ENCODE measurements at places on chromosomes 5 and 9. TPM values are rescaled to one million over a fixed set of nuclear protein-coding genes. Genes with fewer than 3 reads are reported as not detected.

- no peak for DNase-seq
These were observed 401.4 kb downstream of the PSAT1 start for GRCh38 chr9:78698371-78698770.

- DNase-seq, result no peak
These were observed 86.6 kb downstream of the EHMT1 start for GRCh38 chr9:137705443-137705863.

- DNase-seq, result no peak
These were observed 277.9 kb upstream of the IRX2 start for GRCh38 chr5:3029396-3029795.

GFI1B gene
- total RNA-seq, result 1.0 TPM

DNA sequence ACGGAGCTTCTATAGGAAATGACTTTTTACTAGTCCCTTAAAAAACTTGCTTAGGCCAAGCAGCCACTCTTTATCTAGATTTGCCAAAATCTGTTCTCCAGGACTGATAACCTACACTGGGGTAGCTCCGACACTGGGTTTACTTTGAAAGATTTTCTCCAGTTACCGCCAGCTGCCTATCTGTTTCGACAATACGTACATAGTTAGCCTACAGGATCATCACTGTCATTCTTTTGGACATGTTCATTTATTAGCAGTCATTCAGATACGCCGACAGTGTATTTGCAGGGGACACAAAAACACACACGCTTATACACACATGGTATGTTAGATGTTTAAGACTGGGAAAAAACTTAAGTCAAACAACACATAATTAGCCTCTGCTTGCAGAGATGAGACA, 225.7 kb downstream of the DCP2 start:
- no peak for DNase-seq

DNA sequence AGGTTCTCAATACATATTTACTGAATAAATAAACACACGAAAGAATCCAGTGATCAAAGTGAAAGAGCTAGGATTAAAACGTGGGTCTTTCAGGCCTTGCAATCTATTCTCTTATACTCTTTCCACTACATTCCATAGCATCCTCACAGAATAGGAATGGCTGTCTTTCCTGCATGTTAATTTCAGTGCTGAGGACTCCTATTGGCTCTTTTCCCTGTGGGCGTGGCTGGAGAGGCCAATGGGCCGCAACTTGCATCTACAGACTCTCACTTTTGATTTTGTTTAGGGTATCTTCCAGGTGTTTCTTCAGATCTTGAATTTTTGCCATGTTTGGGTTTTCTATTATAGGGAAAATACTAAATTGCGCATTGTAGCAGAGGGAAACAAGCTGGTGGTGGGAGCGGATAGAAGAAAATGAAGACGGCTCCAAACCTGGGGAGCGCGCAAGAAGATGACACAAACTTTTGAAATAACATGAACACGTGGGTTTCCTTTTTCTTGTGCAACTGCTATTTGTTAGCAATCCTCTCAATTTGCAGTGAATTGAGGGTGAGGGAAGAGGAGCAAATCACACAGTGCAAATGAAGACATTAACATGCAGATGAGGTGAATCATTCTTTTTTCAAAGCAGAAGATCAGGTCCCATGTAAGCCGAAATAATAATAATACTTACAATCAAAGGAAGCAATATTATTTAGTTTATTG, 93.9 kb downstream of the GCNT1 start:
- DNase-seq, result peak; percentile 67

BTNL3 gene
- not detected for total RNA-seq

BRD3 gene
- total RNA-seq, result 40.7 TPM

GRCh38 chr5:148825716-148826052, 727 bp upstream of the ADRB2 start:
- peak; percentile 45 for DNase-seq

DNA sequence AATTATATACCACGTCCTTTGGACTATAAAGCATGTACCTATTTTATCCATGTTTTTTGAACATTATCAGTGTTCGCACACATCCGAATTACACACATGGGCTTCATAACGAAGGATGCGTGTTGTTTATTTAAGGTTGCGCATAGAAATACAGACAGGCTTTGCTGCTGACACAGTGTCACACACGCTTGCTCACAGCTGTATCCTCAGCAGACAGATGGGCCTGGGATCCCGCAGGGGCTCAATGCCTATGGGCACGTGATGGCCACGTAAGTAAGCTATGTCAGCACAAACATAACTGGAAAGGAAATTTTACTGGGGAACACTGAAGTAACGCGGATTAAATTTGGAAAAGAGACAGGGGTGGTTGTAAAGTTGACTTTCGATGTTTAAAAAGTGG, 76.6 kb downstream of the OTULIN start:
- no peak for DNase-seq

DNA sequence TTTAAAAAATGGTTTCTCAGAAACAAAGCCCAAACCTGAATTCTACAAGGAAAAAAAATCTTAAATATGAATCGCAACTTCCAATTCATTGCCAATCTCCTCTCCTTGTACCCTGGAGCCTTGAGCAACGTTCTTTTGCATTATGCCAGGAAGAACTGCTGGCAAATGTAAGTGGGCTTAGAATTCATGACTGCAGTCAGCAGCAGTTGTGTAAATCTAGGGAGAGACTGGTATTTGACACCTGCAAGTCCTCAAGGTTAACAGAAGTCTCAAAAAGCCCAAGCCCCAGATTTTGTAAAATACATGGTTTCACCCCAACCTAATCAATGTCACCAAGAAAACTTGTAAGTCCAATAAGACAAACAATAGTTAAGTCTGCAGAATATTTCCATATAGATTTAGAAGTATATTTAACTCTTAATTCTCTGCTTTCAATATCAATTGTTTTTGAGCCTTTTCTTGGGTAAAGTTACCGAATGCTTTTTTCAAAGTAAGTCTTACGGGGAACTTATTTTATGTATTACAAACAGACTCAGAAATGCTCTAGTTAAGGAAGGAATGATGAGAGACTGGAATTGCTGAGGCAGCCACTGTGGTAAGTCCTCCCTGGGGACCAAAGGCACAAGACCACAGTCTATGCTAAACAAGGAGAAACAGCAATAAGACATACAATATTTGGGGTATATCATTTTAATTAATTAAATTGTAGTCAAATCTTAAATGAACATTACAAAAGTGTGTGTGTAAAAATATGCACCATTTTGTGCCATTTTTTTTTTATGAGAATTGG, 31.3 kb downstream of the ELL2 start:
- no peak for DNase-seq

GRCh38 chr9:123999661-124000060, 11.9 kb upstream of the LHX2 start:
- peak; percentile 37 for DNase-seq

GRCh38 chr5:71924980-71925379, 182.3 kb upstream of the MAP1B start:
- DNase-seq, result no peak

DNA sequence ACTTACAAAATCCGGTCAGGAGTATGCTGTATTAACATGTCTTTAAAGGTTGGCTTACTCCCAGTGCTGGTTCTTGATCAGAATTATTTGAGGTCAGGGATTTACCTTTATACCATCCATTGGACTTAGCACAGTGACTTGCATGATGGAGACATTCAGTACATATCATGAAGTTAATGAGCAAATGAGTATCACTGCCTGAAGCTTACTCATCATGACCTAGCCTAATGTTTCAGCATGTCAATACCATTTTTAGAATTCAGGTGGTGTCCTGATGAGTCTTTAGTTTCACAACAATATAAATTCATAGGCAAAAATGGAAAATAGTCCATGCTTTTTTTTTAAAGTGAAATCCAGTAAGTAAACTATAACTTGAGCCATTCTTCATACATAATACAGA, 226.0 kb upstream of the C9orf72 start:
- no peak for DNase-seq

PURA gene
- 2.3 TPM for total RNA-seq

ZNG1E gene
- total RNA-seq, result 32.1 TPM

DNA sequence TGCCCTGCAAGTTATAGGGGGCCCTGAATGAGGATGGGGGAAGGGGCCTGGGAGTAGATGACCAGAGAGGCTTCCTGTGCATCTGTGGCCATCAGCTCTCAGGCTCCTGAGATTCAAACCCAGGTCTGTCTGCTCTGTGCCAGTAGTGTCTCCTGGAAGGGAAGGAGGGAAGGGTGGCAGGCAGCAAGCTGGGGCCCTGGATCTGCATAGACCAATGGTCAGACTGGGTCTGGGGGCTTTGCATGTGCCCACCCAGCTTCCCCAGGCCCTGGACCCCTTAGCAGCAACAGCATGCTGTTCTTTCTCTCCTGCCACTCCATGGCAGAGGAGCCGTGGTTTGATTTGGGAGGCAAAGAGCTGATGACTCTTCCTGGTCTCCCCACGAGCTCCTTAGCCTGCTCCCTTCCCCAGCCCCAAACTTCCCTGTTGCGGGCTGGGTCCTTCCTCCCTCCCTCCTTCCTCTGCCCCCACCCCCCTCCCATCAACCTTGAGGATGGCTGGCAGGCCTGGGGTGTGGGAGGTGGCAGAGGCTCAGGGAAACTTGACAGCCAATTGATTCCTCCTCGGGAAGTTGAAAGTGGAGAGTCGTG, 31.6 kb downstream of the DAB2IP start:
- no peak for DNase-seq

DNA sequence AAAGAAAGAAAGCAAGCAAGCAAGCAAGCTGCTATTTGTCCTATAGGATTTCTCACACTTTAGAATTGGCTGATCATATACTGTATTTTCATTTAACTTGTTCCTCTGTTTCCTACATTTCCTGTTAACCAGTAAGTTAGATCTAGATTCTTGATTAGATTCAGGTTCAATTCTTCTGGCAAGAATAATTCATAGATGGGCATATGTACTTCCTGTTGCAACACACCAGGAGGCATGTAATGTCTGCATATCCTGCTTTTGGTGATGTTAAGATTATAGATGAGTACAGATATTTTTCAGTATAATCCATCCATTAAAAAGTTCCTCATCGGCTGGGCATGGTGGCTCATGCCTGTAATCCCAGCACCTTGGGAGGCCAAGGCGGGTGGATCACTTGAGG, 10.8 kb upstream of the KIF27 start:
- DNase-seq, result no peak

DNA sequence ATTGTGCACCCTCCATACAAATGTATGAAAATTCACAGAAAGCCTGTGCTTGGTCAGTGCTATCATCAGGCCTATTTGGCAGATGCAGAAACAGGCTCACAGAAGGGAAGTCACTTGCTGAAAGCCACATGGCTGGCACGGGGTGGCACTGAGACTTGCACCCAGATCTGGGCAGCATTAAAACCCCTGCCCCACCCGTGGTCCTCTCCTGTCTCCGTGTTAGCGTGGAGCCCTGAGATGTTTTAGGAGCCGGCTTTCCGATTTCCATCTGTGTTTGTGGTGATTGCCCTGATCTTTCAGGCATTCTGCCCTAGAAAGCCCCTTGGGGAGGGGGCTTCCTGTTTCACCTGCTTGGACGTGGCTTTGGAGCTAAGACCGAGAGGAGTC, 102.2 kb upstream of the IER5L start:
- no peak for DNase-seq

DNA sequence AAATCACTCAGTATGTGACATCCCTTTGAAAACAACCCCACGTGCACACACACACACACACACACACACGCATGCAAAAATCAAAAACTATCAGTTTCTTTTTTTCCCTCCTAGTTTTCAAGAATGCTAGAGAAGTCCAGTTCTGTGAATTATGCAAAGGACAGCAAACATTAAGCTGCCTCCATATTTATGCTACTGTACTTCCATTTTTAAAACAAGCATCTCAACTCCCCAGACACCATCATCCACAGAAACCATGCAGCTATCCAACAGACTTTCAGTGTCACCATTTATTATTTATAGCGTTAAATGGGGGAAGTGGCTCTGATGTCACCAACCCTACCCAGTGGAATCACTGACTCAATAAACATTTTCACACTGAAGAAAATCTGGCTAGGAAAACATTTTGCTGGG, 1.6 kb downstream of the FBXW11 start:
- DNase-seq, result no peak

GRCh38 chr5:61370506-61370905, 38.4 kb downstream of the ZSWIM6 start:
- no peak for DNase-seq

DNA sequence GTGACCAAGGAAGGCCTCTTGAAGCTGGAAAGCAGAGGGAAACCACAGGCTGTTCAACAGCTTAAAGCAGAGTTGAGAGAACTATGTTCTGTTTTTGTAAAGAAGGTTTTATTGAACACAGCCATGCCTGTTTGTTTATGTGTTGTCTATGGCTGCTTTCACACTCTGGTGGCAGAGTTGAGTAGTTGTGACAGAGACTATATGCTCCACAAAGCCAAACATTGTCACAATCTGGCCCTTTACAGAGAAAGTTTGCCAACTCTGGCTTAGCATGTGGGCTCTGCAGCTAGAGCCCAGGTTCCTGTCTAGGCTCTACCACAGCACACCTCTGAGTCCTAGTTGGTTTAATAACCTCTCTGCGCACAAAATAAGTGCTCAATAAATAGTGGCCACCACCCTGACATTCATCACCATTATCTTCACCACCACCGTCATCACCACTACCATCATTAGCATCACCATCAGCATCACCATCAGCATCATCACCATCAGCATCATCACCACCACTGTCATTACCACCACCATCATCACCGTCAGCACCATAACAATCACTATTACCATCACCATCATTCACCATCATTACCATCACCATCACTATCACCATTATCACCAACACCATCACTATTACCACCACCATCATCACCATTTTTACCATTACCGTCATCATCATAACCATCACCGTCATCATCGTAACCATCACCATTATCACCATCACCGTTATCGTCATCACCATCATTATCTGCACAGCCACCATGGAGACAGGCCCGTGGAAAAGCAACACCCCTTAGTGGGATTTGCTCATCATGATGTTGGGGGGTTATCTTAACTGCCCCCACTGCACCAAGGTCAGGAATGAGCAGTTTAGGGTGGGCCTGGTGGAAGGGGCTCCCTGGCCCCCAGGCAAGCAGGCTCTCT, 18.3 kb downstream of the AKNA start:
- DNase-seq, result no peak

DNA sequence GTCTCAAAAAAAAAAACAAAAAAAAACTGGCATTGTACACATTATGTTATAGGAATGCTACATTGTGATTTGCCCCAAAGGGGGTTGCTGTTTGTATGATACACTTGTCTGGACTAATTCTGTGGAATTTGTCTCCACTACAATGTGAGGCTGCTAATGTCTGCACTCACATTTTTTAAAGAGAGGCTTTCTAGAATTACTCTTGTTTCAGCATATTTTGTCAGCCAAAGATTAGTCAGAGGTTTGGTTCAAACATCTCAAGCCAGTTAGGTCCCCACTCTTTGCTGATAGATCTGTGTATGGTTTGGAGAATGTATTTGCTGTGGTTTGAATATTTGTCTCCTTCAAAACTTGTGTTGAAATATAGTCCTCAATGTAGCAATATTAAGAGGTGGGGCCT, 59.3 kb upstream of the ZNF169 start:
- DNase-seq, result no peak

GRCh38 chr5:133565993-133566392, 46.3 kb downstream of the FSTL4 start:
- peak; percentile 71 for DNase-seq

OR1Q1 gene
- not detected for total RNA-seq

DNA sequence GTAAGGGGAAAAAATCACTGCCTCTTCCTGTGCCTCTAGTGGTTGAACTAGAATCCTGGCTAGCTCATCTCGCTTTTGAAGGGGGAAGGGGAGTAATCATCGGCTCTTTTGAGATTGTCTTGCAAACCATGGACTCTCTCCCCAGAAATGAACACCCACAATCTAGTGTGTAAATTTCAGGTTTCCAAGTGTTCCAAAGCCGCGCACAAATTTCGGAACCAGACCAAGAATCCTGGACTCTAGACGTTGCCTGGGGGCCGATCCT, 4.9 kb upstream of the FOXE1 start:
- peak; percentile 74 for DNase-seq

C1QTNF3 gene
- total RNA-seq, result 1.7 TPM

- DNase-seq, result no peak
These were observed 72.6 kb downstream of the GPBP1 start for GRCh38 chr5:57246426-57246825.
